Mucosa of gallbladder (tissue), 1 donor: ENCODE measurements at places on chromosomes 11 and 22. TPM values are rescaled to one million over a fixed set of nuclear protein-coding genes. Genes with fewer than 3 reads are reported as not detected.

Gene TSPAN18
- 25.1 TPM for total RNA-seq

Gene VSTM5
- total RNA-seq, result 1.8 TPM

Gene OR8H2
- total RNA-seq, result not detected

Gene VWCE
- 0.81 TPM for total RNA-seq

Gene PHF21A
- 43.8 TPM for total RNA-seq

Gene GAL3ST1
- total RNA-seq, result 102 TPM

Gene NXPE1
- total RNA-seq, result not detected

Gene MPST
- total RNA-seq, result 129 TPM

Gene FAM180B
- 0.14 TPM for total RNA-seq

Gene CSRP3
- total RNA-seq, result not detected

Gene SHANK2
- total RNA-seq, result 18.0 TPM

Gene CRY2
- total RNA-seq, result 61.9 TPM

Gene TRPC6
- total RNA-seq, result 1.5 TPM

Gene CRYBA4
- total RNA-seq, result not detected

Gene TNNI2
- 73.7 TPM for total RNA-seq

Gene EWSR1
- total RNA-seq, result 160 TPM

Gene PRDM11
- 21.3 TPM for total RNA-seq

Gene WNT11
- 1.8 TPM for total RNA-seq

Gene PATE4
- not detected for total RNA-seq

Gene P2RX6
- total RNA-seq, result 2.4 TPM

Gene PATE2
- total RNA-seq, result not detected

Gene OR6T1
- total RNA-seq, result not detected

Gene SLC22A6
- total RNA-seq, result not detected

Gene MN1
- total RNA-seq, result 17.7 TPM

Gene CNIH2
- total RNA-seq, result 1.1 TPM

Gene HOATZ
- total RNA-seq, result not detected

Gene PACSIN3
- total RNA-seq, result 34.4 TPM

Gene CHRM1
- 0.09 TPM for total RNA-seq

Gene TMEM191B
- total RNA-seq, result 3.4 TPM

Gene TSGA10IP
- not detected for total RNA-seq

Gene MMP3
- 0.17 TPM for total RNA-seq

Gene MGAT3
- 104 TPM for total RNA-seq

Gene PKNOX2
- total RNA-seq, result 5.1 TPM

Gene NXPE4
- not detected for total RNA-seq

Gene LRRC32
- total RNA-seq, result 33.2 TPM

Gene OR5B21
- total RNA-seq, result not detected

Gene UBQLN3
- 0.26 TPM for total RNA-seq

Gene TRIM68
- total RNA-seq, result 24.6 TPM

Gene TEAD1
- 88.8 TPM for total RNA-seq

Gene RBMXL2
- not detected for total RNA-seq
